ENCODE measurements at places on chromosomes 7 and 10.

DNA sequence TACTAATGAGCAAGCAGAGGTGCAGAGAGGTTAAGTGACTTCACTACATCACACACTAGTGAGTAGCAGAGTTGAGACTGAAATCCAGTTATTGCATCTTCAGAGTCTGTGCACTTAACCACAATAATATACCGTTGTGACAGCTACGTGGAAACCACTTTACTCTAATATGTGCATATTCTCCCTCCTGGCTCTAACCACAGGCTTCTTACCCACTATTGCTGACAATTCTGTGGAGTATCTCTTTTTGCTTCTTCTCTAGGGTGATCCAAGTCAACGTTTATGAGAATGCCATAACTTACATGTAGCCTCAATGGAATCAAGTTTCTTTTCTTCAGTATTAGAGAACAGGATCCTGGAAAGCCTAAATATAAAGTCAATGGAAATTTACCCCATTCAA, 64.2 kb upstream of the MEOX2 start:
- no peak for DNase-seq

GRCh38 chr10:114042895-114043531, 653 bp upstream of the ADRB1 start:
- no peak for DNase-seq

- DNase-seq, result no peak
Observed at GRCh38 chr10:31912898-31913850, 15.5 kb downstream of the ARHGAP12 start.

DNA sequence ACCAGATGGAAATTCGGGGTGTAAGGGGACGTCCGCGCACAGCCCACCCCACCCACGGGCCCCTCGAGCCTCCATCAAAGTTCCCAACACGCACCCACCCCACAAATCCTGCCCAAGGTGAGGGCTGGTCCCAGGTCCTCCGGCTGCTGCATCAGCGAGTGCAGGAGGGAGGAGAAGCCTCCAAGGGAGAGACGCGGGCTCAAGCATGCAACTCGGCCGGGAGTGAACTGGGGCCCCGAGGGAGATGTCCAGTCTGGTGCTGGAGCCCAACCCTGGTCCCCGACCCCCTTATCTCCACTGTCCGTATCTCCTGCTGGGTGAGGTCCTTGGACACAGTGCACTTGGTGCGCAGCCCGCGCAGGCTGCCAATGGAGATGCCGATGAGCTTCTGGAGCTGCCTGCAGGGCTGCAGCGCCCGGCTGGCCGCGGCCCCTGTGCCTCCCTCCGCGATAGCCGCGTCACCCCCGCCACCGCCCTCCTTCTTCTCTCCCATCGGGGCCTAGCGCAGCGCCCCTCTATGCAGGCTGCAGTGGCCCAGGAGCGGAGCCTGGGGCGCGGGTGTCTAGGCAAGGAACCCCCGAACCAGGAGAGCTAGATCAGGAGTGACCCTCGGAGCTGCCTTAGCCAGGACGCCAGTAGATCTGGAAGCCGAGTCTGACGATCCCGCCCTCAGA, 489.2 kb downstream of the ZNF33B start:
- no peak for DNase-seq

DNA sequence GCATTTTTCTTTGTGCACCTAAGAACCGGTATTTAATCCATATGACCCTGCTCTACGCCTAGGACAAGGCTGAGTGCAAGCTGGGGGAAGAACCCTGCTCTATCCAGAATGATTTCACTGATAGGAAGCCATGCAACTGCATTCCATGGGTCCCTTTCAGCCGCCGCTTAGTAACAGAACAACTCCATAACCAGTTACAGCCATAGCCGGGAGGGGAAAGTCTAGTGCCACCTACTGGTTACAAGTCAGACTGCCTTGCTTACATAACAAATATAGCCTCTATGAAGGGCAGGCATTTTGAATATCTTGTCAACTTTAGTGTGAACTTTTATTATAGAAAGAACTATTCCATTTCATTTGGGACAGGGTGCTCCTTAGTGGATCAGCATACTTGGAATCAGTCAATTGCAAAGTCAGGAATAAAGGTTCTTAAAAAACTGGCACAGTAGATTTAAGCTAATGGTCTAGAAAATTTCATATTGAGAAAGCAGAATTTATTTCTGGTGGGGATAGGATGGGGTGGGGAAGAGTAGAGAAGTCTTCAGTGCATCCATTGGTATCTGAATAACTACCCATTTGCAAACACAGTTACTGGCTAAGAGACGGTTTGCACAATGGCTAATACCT, 521.7 kb downstream of the ADRA2A start:
- peak; percentile 53 for DNase-seq

DNA sequence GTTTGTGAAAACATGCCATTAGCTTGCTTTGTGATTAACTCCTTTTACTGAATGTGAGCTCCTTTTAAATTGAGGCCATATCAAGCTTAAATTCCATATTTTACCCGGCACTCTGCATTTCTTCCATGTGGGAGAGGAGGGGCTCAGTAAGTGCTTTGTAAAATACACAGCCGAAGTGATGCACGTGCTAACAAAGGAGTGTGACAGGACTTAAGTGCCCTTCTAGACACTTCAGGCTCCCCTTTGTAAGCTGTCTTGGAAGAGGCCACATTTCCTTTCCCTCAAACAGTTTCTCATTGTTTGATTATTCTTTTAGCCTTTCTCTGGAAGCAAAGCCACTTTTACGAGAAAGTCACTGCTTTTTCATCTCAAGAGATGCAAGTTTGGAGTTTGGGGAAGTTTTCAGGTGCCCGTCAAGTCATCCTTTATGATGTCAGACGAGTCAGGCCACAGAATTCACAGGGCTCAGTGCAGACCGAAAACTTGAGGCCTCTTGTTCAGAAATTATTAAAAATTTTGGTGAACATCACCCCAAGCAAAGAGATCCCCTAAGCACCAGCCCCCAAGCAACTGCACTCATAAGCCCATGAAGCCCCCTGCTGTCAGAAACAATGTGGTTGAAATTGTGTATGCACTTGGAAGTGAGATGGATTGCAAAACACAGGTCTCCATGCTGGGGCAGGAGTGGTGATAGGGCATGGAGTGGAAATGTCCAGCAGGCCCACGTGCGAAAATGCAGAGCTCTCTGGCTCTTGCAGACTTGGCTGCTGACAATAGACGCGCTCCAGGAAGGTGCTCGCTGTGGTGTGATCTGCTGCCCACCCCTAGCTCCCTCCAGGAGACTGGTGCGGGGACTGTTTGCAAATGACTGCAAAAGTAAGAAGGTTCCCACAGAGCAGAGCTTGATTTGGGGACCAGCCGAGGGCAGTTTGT, 11.5 kb downstream of the IKZF1 start:
- DNase-seq, result peak; percentile 23

GRCh38 chr7:71682841-71683781, 551.2 kb downstream of the GALNT17 start:
- DNase-seq, result no peak

- DNase-seq, result no peak
Observed at GRCh38 chr10:73439055-73439454, 5.7 kb upstream of the MSS51 start.

DNA sequence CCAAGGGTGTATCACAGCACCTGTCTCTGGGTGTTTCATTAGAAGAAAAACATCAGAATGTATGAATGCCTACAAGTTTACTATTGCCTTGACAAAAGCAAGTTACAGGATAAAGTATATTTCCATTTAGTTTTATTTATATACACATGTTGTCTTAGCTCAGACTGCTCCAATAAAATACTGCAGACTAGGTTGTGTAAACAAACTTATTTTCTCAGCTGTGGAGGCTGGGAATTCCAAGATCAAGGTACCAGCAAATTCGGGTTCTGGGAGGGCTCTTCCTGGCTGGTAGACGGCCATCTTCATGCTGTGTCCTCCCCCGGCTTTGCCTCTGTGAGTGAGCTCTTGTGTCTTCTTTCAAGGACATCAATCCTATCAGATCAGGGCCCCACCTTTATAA, 77.1 kb upstream of the UNC5B start:
- DNase-seq, result no peak

- no peak for DNase-seq
Observed at GRCh38 chr10:11667756-11668155, 56.3 kb upstream of the USP6NL start.
